Gastroesophageal sphincter (tissue), 4 donors: ENCODE measurements at places on chromosomes 12 and 14.

DNA sequence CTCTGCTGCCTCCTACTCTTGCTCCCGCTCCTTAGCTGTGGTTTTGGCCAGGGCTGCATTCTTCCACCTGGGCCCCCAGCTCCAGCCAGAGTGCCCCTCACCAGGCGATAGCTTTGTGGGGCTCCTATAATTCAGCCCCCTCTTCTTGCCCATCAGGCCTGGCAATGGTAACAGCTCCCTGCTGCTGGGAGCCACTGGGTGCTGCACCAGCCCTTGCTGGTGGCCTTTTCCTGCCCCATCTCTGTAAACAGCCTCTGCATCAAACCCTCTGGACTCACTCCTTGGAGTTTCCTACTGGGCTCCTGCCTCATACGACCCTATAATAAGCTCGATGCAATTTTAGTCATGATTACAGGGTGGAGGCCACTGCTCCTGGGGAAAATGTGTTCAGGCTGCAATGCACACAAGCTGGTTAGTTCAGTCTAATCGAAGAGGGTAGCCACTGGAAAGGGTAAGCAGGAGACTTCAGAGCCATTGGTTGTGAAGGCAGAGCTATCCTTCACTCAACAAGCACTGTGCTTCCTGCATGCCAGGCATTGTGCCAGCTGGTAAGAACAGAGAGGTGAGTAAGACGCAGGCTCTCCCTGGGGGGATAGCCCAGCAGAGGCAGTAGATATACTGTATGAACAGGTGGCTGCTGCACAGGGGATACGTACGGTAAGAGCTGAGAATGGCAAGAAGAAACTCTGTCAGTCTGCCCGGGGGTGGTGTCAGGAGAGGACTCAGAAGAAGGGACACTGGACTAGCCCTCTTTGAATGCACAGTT, 24.7 kb downstream of the CLMN start:
- ATAC-seq: no peak

DNA sequence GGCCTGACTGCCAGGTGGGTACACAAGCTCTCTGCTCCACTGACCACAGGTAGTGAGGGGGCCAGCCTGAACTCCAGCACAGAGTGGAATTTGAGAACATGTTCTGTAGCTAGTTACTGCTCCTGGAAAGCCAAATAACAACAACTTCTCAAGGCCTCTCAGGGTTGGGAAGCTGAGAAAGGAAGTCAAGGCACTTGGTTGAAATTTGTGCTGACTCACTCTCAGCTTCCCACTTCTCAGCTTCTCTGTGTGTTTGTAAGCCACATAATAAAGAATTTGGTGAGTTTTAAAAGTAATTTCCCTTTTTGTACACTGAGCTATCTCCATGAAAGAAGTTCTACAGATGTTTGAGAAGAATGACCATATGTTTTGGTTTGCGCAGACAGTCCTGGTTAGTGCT, 234.9 kb downstream of the KTN1 start:
- no peak for ATAC-seq

DNA sequence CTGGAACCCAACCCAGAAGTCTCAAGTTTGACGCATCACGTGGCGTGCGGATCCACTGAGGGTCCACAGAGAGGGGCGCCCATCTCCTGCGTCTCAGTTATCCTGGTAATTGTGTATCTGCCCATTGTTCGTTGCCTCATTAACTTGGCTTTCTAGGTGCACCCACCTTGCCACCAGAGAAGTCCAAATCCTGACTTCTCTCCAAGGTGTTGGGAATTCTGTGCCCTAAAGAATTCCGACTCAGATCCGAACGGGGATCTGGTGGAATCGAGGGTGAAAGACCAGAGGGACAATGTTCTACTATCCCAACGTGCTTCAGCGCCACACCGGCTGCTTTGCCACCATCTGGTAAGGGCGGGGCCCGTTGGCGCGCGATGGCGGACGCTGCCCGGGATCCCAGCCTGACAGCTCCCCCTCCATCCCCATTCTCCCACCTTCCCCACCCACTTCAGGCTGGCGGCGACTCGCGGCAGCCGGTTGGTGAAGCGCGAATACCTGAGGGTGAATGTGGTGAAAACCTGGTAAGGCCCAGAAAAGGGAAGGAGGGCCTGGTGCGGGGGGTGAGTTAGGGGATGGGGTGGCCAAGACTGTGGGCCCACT, 481 bp downstream of the REC8 start:
- no peak for ATAC-seq

DNA sequence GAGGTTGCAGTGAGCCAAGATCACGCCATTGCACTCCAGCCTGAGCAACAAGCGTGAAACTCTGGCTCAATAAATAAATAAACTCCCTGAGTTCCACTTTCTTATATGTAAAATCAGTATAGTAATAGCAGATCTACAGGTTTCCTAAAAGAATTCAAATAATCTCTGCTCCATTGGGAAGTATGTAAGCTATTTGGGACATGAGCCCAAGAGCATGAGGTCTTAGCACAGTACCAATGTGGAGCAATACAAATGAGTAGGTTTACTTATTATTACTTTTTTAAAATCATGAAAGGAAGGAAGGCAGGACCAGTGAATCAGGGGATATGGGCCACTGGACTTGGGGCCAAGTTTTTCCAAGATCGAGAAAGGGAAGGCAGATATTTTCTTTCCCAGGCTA, 216.9 kb upstream of the DIO2 start:
- ATAC-seq: no peak

GRCh38 chr12:89707703-89708564, 704 bp downstream of the ATP2B1 start:
- no peak for ATAC-seq

DNA sequence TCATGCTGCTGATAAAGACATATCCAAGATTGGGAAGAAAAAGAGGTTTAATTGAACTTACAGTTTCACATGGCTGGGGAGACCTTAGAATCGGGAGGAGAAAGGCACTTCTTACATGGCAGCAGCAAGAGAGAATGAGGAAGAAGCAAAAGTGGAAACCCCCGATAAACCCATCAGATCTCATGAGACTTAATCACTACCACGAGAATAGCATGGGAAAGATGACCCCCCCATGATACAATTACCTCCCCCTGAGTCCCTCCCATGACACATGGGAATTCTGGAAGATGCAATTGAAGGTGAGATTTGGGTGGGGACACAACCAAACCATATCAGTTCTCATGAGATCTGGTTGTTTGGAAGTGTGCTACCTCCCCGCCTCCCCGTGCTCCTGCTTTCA, 9.8 kb upstream of the MFAP5 start:
- no peak for ATAC-seq

- ATAC-seq: no peak
Observed at GRCh38 chr12:4535092-4535491, 3.6 kb upstream of the RAD51AP1 start.

- ATAC-seq: no peak
Observed at GRCh38 chr12:48946205-48946604, 11.1 kb downstream of the ARF3 start.
